Activated gamma-delta T cell (primary cell): ENCODE measurements at places on chromosomes 3 and 15.

GRCh38 chr3:6605227-6605626, 255.7 kb upstream of the GRM7 start:
- DNase-seq, result no peak

GRCh38 chr3:50237133-50237651, 1.2 kb downstream of the GNAI2 start:
- DNase-seq, result no peak

DNA sequence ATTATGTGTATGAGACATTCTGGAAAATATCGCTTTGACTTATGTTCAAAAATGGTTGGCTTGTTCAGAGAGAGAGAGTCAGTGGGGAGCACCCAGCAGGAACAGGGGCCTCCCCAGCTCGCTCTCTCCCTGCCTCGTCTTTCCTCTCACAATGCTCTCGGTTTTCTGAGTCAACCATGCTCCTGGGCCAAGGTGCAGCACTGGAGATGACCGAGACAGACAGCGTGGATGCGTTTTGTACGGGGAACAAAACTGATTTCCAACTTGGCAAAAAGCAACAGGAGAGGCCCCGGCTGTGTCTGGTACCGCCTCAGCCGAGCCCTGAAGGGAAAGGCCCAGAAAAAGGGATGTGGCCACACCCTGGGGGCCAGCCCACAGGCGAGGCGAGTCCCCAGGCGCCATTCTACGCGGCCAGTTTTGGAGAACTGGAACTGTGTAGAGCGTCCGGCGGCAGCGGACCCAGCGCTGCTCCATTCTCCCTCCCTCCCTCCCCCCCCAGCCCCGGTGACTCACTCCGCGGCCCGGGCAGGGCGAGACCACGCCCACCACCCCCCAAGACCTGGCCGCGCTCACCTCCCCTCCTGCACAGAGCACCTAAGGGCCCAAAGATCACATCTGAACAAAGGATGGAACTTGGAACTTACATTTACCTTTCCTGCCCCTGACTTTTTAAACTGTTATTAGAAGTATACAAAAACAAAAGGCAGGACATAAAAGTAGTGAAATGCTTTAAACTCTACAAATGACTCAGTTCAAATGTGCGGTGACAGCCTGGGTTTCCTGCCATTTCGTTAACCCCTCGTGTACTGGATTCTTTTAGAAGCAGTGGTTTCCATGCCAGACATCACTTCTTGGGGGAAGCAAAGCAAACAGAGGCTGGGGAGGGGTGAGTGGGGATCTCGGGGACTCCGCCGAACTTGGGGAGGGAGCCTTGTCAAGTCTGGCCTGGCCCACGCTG, 12.7 kb downstream of the ATP10A start:
- peak; percentile 52 for DNase-seq

DNA sequence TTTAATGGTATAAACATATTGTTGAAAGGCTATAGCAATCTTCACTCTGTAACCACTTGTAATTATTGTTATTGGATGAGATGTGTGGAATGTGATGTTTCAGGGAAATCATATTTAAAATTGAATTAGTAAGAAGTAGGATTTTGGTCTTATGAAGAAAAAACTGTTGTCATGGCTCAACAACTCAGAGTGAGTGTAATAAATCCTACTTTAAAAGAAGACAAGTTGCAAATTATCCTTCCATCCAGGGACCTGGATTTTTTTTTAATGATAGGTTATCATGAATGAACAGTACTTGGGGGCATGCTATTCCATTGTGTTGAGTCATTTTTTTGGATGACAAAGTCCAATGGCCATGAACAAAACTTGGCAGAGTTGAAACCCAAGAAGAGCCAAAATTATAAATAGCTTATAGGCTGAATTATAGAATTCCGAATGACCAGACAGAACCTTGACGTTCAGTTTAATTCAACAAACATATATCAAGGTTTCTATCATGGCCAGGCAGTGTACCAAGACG, 625.5 kb upstream of the ZNF717 start:
- no peak for DNase-seq

DNA sequence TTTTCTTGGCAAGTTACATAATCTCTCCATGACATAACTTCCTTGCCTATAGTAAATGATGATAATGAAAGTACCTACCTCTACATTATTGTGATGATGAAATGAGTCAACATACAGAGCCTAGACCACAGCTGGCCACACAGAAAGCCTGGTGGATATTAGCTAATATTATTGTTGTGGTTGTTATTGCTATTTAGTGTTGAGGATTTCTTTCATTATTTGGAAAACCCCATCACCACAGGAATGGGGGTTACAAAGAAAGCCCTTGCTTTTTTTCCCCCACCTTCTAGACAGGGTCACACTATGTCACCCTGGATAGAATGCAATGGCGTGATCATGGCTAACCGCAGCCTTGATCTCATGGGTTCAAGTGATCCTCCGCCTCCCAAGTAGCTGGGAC, 125.0 kb downstream of the PDZRN3 start:
- DNase-seq, result no peak

DNA sequence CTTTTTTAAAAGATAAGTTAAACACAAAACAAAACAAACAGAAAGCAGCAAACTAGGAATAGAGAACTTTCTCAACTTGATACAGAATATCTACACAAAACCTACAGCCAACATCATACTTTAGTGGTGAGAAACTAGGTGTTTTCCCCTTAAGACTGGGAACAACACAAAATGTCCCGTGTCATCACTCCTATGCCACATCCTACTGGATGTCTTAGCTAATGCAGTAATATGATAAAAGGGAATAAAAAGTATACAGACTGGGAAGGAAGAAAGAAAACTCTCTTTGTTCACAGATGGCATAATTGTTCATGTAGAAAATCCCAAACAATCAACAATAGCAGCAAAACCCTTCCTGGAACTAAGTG, 45.9 kb downstream of the TMEM45A start:
- no peak for DNase-seq

DNA sequence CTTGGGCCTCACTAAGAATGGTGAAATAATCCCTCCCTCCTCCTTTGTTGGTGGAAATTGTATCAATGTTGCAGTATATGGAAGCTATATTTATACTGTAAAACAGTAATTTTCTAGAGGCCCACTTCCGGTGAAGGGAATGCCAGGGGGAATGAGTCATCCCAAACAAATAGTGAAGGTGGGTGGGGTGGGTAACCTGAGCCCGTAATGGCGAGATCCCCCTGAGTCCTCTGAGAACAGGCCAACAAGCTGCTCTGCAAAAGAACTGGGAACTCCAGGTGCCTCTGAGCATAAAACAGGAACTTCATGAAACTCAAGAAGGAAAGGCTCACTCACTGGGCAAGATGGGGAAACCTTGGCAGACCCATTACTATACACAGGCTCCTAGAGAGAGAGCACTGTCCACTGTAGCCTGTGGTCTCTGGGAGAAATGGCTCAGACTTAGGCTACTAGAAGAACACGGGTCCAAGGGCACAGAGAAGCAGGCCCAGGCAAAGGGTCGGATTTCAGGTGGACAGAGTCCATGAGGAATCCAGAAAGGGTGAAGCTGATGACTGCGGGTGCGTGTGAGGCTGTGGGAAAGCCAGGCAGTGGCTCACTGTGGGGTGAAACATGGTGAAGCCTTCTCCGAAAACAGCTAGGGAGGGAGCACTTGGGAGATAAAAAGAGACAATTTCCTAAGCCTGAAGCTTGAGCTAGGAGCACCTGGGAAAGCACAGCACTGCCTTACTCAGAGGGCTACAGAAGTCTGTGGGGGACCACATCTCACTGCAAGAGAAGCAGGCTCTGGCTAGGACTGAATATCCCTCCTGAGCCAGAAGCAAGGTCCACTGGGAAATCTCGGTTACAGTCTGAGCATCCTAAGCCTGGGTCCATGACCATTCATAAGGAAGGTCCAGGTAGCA, 19.8 kb downstream of the LARP6 start:
- DNase-seq, result no peak

DNA sequence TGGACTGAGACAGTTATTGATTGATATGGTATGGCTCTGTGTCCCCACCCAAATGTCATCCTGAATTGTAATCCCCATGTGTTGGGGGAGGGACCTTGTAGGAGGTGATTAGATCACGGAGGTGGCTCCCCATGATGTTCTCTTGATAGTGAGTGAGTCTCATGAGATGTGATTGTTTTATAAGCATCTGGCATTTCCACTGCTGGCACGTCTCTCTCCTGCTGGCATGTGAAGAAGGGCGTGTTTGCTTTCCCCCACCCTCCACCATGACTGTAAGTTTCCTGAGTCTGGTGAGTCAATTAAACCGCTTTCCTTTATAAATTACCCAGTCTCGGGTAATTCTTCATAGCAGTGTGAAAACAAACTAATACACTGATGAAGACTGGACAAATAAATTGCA, 105.6 kb upstream of the MELTF start:
- DNase-seq, result no peak

- no peak for DNase-seq
Observed at GRCh38 chr15:42050484-42051255, 29.8 kb upstream of the PLA2G4E start.

- DNase-seq, result no peak
Observed at GRCh38 chr3:164641071-164641470, 437.2 kb downstream of the SI start.

DNA sequence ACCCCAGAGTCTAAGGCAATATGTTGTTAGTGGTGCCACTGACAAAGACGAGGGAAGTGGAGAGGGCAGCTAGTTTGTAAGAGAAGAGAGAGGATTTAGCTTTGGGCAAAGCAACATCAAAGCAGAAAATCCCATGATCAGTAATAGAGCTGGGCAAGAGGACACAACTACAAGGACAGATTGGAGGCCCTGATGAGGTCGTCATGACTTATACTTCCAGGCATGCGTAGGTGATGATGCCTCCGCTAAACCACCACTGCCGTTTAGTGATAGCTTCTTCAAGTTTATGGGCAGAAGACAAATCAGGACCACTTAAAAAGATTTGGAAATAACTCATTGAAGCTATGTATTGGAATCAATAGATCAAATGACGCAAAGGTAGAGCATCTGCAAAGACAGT, 2.6 kb downstream of the HRG start:
- no peak for DNase-seq

GRCh38 chr15:62879770-62880169, 162.8 kb upstream of the TPM1 start:
- no peak for DNase-seq

- no peak for DNase-seq
Observed at GRCh38 chr15:28075573-28075972, 23.5 kb downstream of the OCA2 start.

DNA sequence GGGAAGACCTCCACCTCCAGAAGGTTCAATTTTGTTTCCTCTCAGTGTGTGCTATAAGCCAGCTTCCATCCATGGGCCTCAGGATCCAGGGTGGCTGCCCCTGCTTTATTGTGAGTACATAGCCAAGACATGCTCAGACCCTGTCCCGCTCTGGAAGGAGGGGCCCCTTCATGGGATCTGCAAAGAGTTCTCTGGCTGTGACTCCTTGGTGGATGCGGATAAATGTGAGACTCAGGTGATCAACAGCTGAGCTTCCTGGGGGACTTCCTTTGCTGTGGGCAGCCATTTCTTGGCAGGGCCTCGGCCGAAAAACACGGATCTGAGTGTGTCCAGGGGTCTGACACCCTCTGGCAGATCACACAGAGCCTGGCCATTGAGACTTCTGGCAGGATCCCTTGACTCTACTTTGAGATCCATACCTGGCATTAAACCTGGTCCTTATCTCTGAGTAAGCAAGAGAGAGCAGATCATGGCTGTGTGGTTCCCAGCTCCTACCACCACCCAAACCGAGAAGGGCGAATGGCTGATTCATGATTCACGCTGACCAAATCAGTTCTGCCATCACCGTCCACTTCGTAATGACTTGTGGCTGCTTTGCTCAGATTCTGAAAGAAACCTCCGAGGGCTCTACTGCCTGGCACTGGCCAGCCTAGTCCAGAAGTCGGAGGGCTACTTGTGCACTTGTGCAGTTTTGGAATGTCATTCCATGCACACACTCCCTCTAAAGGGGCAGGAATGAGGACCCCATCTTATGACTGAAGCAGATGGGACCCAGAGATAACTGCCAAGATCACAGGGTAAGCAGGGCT, 68.1 kb downstream of the SENP2 start:
- no peak for DNase-seq
